NCI-H345 (cell line): ENCODE measurements at places on chromosomes 11 and 22.

DNA sequence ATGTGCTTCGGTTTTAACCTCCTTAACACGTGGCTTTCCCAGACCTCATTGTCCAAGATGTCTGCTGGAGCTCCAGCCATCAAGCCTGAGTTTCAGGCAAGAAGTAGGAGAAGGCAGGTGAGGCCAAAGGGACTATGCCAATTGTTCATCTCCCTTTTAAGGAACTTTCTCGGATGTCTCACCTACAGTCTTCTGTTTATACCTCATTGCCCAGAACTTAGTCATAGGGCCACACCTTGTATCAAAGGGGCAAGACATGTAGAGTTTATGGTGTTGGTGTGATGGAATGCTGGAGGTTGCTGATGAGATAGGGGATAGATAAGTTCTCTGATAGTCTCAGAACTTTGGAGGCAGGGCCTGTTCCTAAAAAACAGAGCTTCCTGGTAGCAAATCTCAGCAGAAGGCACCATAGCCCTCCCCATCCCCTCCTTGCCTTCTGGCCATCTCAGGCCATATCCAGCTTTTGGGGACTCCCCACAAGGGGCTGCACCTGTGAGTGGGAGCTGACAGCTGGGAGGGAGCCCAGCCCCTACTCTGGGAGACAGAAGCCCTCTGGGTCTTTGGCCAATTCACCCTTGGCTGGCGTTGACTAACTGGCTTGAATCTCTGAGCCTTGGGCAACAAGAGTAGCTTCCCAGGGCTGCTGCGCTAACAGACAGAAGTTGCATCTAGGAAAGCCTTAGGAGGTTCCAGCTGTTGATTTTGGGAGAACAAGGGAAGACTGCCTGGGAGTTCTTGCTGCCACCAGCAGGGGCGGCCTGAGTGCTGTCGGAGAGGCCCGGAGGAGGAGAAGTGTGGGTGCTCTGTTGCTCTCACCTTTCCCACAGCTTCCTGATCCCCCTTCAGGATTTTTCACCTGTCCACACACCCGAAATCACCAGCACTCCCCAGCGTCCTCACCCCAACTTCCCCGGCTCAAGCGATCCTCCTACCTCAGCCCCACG lies 149.8 kb upstream of the THY1 start:
- no peak for DNase-seq

DNA sequence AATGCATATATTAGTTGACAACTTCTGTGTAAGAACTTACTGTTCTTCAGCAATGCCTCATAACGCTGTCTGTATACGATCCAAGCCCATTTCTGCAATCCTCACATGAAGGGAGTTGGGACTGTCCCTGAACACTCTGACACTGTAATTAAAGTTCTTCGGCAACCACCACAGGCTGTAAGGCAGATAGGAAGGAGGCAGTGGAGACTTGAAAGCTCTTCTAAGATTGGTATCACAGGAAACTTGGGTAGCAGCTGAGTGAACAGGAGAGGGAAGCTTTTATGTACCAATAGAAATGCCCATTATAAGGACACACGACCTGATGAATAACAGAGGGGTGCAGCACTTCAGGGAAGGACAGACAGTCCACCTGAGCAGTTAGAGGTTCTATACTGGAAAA lies 12.0 kb upstream of the GAB2 start:
- no peak for DNase-seq

DNA sequence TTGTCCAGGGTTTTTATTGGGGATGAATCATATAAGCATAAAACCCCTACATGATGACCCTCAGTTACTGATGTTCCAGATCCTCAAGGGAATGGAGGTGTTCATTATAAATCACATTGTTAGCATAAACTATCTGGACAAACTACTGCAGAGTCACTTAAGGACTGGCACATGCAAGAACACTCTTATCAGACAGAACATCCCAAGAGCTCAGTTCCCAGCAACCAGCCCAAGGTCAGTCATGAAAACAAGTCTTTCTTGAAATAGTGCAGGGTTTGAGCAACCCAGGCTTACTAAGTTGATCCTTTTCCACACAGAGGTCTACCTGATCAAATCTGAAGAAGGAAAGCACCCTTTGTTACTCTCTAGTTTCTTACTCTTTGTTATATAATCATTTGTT lies 13.5 kb upstream of the PTS start:
- DNase-seq = no peak

- no peak for DNase-seq
Observed at GRCh38 chr11:86174101-86175046, 70.2 kb upstream of the EED start.

GRCh38 chr22:39707816-39708215 lies 137.3 kb downstream of the CACNA1I start:
- no peak for DNase-seq

DNA sequence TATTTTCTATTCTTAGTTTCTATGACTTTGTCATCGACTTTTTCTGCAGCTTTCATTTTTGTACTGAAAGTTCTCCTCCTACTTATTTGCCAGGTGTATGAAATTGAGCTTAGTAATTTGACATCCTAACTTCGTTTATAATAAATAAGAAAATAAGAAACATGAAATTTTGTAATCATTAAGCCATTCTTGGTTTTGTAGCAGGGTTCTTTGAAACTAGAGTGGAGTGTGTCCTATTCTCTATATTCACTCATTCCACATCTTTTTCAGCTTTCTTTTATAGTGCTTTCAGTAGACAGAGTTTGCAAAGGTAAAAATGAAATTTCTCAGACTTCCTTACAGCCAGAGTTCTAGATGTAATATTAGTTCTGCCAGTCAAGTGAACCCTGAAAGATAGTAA lies 47.8 kb downstream of the FANCF start:
- DNase-seq = no peak

DNA sequence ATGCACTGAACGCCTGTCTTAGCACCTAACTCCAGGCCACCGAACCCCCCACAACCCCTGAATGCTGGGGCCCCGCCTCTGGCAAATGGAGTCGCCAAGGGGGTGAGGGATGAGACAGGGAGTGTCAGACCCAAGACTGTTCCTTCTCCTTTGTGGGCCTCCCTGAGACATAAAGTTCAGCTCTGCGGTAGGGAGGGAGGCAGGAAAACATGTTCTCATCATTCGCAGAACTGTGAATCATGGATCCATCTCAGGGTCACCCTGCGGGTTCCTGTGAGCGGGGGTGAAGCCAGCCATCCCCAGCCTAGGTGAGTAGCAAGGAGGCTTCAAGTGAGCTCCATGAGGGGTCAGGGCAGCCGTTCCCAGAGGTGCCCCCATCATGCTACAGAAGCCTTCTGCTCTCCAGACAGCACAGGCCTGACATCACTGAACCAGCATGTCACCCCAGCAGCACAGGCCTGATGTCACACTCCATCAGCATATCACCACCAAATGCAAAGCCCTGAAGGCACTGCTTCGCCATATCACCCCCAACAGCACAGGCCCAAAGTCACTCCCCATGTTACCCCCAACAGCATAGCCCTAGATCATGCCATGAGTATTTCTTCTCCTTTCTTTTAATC lies 27.2 kb downstream of the TMPRSS6 start:
- no peak for DNase-seq

- DNase-seq = no peak
Observed at GRCh38 chr11:64180891-64181290, 5.1 kb upstream of the STIP1 start.

- no peak for DNase-seq
Observed at GRCh38 chr11:62556875-62557631, 10.4 kb upstream of the AHNAK start.

DNA sequence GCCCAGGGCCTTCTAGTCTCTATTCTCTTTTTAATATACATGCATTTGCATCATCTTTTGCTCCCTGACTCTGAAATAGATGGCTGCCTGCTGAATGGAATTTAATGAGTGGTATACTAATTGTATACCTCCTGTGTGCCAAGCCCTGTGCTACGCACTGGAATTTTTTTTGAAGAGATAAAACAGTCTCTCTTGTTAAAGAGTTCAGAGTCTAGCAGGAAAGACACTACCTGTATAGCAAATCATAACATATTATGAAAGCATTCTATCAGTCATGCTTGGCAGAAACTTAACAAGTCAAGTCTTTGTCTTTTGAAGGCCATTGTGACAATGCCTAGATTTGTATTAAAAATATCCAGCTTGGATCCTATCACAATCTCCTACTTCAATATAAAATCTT lies 63.7 kb upstream of the SESN3 start:
- DNase-seq = no peak

GRCh38 chr22:29799217-29799680 lies 32.1 kb downstream of the UQCR10 start:
- no peak for DNase-seq

GRCh38 chr11:107078375-107078774 lies 60.1 kb upstream of the GUCY1A2 start:
- DNase-seq = no peak

- no peak for DNase-seq
Observed at GRCh38 chr11:16180868-16181267, 175.5 kb downstream of the SOX6 start.

- DNase-seq = no peak
Observed at GRCh38 chr11:34028425-34028824, 23.1 kb upstream of the CAPRIN1 start.

DNA sequence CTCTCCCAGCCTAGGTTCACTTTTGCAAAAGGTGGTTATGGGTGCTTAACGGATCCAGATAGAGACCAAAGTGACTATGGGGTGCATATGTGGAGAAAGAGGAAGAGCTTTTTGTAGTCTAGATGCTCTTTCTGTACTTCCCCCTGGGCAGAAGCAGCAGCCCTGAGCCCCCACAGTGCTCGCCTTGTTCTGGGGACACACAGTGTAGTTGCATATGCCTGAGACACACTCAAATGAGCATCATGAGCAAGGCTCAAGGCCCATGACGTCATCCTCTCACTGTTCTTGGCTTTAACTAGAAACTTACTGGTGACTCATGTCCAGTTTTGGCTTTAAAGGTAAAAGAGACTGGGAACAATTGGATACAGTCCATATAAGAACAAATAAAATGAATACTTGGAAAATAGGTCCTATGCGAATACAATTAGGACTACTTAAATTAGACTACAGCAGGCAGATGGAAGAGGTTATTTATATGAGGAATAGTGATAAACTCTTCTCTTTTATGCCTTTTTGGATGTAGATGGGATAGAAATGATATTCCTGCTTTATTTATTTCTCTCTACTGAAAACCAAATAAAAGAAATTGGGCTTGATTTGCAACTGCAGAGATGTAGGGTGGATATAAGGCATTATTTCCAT lies 20.1 kb upstream of the PEX26 start:
- no peak for DNase-seq

DNA sequence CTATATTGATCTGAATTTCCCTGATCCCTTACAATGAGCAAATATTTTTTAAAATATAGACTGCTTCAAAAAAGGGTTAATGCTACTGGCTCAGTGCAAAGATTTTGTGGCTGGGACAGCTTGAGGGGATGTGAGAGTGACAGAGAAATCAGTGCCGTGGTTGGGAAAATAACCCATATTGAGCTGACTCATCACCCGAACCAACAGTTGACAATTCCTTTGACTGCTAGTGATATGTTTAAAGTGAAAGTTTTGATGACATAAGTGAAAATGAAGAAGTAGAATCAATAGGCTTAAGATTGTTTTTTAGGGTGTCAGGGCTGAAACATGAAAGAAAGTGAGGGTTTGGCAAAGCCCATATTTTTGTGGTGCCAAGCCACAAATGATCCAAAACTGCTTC lies 257.1 kb upstream of the TENM4 start:
- DNase-seq = no peak

- DNase-seq = no peak
Observed at GRCh38 chr11:12808519-12808918, 134.3 kb downstream of the TEAD1 start.

DNA sequence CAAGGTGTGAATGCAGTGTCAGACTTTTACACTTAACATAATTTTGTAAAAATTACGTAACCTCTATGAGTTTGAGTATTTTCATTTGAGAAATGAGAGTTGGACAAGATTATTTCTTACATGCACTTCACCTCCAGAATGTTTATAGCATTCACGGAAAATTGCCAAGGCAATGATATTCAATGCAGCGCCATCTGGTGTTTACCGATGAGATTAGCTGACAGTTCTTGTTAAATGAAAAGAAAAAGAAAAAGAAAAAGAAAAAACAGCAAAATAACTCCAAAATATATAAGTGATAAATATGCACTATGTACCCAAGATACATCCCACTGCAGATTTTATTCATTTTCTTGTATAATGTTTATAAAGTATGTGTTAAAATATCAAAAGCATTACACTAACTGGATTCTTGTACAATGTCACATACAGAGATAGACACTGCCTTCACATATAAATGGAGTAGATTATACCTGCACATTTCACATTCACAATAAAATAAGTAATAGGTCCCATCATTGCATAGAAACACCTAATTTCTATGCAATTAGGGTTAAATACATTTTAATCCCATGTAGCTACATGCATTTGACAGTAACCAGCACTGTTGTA lies 976.3 kb upstream of the FAT3 start:
- DNase-seq = peak; percentile 34

GRCh38 chr11:129846508-129847335 lies 31.1 kb downstream of the TMEM45B start:
- no peak for DNase-seq
